Activated naive CD4-positive, alpha-beta T cell (primary cell): ENCODE measurements at places on chromosomes 4 and X.

DNA sequence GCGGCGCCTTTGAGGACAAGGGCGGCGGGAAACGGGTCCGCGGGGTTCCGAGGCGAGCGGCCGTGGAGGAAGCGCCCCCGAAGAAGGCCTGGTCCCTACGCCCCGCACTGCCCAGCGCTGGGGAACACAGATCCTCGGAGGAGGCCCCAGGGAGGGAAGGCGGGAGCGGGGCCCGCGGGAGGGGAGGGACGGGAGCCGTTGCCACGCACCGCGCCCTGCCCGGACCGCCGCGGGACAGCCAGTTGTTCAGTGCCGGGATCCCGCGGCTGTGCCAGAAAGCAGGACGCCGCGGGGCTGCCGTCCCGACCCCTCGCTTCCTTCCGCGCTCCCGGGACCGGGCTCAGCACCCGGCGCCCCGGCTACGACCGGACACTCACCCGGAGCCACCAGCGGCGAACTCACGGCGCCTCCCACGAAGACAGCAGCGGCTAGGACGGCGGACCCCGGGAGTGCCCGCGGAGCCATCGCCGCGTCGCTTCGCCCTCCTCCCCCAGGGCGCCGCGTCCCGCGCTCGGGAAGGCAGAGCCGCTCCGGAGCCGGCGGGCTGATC is 278 bp downstream of the RELL1 start:
- peak; percentile 23 for DNase-seq

DNA sequence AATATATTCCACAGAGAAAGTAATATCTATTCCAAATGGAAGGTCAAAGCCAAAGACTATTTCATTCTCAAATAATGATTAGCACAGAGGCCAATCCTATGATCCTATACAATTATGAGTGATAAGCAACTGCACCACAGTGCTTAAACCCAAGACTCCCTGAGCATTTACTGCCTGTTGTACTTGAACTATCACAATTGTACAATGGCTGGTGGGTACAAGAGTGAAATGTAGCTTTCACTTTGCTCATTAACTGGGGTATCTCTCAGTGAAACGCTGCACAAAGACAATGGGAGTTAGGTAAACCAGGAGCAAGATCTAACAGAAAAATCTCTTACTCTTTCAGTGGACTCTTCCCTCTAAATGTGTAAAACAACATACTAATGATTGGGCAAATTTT is 24.3 kb downstream of the ABCG2 start:
- DNase-seq: no peak

DNA sequence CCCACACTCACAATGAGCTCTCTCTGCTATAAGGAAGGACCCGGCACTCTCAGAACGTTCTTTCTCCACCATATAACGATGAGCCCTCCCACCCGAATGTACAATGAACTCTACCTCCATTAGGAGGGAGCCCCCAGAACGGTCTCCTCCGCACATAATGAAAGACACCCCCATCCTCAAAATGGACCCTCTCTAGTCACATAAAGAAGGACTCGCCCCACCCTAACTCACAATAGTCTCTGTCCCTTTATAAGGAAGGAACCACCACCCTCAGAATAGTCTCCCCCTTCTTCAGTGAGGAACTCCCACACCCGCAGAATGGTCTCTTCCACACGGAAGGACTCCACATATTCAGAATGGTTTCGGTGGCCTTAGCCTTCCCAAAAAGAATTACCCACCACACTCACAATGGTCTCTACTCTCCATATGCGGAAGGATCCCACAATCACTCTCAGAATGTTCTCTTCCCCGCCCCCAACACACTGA is 477 bp downstream of the SLC35A2 start:
- no peak for DNase-seq

DNA sequence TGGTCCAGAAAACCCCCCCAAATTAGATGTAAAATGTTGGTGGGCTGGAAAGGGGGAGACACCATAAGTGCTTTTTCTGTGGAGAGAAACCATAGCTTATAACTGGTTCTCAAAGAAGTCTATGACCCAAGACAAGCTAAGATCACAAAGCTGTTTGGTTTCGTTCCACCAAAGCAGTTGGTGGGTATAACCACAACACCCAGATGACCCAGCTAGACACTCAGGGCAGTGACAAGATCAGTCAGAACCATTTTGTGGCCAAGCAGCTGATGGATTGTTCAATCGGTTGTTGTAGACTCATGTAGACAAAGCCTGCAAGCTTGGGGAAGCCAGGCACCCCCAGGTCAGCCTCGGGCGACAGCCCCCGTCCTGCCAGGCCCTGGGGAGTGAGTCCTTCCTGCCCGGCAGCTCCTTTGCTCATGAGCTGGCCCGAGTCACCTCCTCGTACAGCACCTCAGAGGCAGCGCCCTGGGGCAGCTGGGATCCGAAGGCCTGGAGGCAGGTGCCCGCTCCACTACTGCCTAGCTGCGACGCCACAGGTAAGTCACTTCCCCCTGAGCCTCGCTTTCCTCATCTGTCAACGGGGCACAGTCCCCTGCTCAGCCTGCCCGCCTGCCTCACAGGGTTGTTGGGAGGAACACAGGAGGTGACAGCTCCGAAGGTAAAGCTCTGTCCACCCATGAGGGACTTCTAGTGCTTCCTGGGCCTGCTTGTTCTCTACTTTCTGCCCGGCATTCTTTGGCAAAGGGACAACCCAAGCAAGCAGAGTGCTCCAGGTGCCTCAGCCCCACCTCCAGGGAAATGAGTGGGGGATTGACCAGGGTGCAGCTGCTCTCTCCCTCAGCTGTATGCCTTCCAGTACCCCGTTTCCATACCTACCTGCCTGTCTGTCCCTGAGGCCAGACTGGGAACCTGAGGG is 65.2 kb upstream of the MTM1 start:
- DNase-seq: no peak

- no peak for DNase-seq
Measured at GRCh38 chrX:18026166-18026565, 165.1 kb upstream of the RAI2 start.

GRCh38 chrX:153438532-153438931 is 7.3 kb downstream of the TREX2 start:
- DNase-seq: no peak

DNA sequence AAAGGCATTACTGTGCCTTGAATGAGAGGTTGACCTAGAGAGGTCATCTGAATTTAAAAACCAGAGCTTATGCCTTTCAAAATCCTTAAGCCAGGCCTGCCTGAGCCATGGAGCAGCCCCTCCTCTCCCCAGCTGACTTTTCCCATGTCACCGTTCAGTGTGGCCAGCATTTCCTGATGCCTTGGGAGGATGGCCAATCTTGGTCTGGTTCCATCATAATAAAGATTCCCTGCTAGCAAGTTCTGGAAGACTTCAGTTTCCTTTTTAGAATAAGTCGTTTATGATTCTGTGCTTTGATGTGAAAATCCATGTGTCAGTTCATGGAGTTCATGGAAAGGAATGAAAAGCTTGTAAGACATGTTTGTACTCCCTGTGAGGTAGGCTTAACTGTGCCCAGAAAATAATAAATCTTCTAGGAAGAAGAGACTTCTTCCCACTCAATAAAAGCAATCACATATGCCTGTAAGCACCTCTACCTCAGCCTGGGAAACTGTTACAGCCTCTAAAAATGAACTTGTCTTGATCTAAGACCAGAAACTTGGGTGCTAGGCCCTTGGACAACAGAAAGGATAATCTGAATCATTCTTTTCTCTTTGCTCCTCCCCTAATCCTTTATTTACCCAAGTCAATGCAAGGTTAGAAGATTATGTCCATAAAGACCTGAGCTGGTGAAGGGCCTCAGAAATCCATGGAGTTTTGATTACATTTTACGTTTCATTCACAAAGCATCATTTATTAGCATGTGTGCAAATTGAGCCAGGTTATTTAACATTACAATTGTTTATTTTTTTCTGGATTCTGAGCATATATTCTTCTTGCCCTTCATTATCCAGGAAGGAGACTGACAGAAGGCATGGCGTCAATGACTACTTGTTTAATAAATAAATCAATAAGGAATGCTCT is 84.0 kb upstream of the TBC1D9 start:
- DNase-seq: no peak

- DNase-seq: no peak
Measured at GRCh38 chrX:123424546-123424945, 240.5 kb downstream of the GRIA3 start.

DNA sequence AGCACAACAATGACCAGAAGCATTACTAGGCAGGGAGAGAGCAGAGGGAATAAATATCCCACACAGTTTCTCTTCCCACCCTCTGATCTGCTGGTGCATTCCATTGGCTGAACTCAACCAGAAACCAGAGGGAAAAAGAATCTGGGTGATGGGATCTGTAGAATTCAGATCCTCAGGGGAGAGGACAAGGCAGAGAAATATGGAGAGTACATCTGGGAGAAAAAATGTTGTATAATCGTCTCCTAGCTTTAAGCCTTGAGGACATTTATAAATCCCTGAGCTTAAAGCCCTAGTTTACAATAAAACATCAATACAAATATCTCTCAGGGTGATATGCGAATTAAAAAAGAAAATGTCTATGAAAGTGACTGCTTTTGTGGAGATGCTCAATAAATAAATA is 368.1 kb upstream of the MAD2L1 start:
- no peak for DNase-seq

DNA sequence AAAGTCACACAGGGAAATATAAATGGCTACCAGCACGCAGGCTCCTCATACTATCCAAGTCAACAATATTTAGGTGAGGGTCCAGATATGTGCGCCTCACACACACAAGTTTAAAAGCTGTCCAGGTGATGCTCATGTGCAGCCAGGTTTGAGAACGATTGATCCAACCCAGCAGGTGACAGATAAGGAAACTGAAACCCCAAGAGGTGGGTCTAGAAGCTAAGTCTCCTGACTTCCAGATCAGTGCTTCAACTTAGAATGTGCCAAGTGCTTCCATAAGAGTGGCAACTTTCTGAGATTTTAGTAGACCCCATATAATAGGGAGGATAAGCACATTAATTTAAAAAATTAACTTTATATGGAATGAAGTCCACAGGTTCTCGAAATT is 54.4 kb upstream of the NAP1L5 start:
- DNase-seq: no peak

- DNase-seq: no peak
Measured at GRCh38 chr4:168755598-168756477, 254.2 kb downstream of the CBR4 start.

DNA sequence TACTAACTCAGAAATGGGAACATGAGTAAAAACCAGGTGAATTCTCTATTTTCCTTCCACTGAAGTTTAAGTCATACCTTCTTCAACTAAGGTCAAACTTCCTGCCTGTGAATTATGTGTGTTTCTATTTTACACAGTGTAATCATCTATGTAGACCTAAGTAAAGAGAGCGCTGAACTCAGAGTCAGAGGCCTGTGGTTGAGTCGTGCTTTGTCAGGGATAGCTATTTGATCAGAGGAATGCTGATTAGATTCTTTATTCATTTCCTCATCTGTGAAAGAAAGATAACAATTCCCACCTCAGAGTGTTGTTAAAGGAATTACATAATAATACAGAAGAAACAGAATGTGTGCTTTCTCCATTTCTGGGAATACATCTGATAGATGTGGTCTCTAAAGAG is 654.1 kb downstream of the STIM2 start:
- DNase-seq: no peak

- DNase-seq: no peak
Measured at GRCh38 chr4:70153937-70154336, at the start of gene PRR27. Gene PRR27, plus strand, starts transcription at chr4:70154237. Its CDS starts 139 bp downstream, at chr4:70154376.

DNA sequence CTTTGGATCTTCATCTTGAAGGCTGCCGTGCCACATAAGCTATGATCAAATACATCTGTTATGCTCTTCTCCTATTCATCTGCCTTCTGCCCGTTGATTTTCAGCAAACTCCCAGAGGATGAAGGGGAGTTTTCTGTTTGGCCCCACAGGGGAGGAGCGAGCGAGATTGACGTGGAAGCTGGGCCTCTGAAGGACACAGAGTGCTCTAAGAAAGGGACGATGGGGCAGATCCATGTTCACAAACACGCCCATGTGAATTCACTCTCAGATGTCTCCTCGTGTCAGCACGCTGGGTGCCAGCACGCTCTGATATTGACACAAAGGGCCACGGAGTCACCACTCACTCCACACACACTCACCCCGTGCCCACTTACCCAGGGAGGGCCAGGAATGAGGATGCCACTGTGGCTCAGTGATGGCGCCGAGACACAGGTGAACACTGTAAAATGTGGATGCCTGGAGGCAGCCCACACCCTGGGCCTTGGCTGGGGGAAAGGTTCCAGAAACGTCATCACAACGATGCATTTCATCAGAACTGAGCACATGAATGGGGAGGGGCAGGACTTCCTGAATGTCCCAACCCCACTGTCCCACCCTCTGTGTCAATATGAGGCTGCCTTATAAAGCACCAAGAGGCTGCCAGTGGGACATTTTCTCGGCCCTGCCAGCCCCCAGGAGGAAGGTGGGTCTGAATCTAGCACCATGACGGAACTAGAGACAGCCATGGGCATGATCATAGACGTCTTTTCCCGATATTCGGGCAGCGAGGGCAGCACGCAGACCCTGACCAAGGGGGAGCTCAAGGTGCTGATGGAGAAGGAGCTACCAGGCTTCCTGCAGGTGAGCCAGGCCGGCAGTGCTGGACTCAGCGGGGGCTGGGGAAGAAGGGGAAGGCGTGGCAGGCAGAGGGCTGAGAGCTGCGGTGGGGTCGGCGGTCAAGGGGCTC is at the start of gene S100P:
Gene S100P (plus strand): TSS at position 648 of the 946 bp plus-strand sequence. CDS start 55 bp downstream, at position 703.
- DNase-seq: no peak

DNA sequence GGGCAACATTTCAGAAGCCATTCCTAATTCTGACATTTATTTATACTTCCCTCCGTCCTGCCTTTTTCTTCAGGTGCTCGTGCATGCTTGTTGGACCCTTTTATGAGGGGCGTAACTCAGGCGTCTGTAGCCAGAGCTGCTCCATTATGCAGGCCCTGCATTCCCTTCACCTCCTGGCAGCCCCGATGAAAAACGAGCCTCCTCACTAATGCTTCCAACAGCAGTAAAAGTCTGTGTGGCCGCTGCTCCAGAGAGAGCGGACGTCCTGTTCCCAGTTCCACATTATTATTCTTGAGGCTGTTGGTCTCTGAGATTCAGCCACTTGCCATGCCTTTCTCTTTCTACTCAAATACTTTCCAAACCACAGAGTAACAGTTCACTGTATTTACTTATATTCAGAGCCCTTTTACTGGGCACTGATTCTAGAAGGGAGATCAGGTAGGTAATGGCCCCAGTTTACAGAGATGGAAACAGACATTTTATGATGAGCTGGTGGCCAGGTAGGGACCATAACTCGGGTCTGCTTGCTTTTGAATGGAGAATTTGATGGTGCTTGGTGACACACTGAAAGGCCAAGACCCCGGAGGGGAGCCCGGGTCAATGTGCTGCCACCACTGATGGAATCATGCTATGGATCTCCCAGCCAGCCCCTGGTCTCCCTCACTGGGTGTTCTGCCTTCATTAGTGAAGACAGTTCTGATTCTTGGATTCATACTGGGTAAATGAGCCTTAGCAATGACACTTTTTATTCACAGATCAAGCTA is 101.0 kb downstream of the GATB start:
- no peak for DNase-seq

GRCh38 chrX:54920610-54921426 is at the start of gene TRO:
Gene TRO, plus strand, starts transcription at chrX:54920824. Its CDS starts 1,423 bp downstream, at chrX:54922247.
- no peak for DNase-seq
